ENCODE measurements at places on chromosomes 2 and 18.

DNA sequence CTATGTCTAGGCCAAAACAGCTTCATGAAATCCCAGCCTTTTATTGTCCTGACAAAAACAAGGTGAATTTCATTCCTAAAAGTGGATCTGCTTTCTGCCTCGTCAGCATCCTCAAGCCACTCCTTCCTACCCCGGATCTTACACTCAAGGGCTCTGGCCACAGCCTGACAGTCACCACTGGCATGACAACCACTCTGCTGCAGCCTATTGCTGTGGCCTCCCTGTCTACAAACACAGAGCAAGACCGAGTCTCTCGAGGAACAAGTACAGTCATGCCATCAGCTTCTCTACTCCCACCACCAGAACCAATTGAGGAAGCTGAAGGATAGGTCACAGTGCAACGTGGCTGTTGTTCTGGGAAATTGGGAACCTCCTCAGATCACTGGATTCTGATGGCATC is 106.1 kb downstream of the ICA1L start:
- H3K27me3 ChIP-seq = no peaks in the 10 kb centered on the region
- H3K4me3 ChIP-seq = no peak overlapping the region

- H3K4me1 ChIP-seq = no peaks in the 10 kb centered on the region
- H3K27me3 ChIP-seq = peaks cover 14% of the 10 kb centered on the region
- H3K36me3 ChIP-seq = no peaks in the 10 kb centered on the region
These were observed 6.8 kb upstream of the GREB1 start for GRCh38 chr2:11527001-11527400.

DNA sequence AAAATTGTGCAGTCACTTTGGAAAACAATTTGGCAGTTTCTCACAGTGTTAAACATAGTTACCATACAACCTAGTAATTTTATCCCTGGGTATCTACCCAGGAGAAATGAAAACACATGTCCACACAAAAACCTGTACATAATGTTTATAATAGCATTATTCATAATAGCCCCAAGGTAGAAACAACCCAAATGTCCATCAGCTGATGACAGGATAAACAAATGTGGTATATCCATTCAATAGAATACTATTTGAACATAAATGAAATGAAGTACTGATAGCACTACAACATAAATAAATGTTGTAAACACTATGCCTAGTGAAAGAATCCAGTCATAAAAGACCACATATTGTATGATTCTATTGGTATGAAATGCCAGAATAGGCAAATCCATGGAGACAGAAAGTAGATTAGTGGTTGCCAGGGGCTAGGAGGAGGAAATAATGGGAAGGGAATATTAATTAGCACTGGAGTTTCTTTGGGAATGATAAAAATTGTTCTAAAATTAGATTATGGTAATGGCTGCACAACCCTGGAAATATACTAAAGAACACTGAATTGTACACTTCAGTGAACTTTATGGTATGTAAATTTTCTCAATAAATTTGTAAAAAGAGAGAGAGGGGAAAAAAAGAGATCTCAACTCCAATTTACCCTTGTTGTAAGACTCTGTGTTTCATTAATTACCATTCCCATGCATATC is 20.8 kb upstream of the VIT start:
- H3K36me3 ChIP-seq = peaks cover 3% of the 10 kb centered on the region
- H3K4me1 ChIP-seq = no peaks in the 10 kb centered on the region
- H3K27ac ChIP-seq = no peak overlapping the region

DNA sequence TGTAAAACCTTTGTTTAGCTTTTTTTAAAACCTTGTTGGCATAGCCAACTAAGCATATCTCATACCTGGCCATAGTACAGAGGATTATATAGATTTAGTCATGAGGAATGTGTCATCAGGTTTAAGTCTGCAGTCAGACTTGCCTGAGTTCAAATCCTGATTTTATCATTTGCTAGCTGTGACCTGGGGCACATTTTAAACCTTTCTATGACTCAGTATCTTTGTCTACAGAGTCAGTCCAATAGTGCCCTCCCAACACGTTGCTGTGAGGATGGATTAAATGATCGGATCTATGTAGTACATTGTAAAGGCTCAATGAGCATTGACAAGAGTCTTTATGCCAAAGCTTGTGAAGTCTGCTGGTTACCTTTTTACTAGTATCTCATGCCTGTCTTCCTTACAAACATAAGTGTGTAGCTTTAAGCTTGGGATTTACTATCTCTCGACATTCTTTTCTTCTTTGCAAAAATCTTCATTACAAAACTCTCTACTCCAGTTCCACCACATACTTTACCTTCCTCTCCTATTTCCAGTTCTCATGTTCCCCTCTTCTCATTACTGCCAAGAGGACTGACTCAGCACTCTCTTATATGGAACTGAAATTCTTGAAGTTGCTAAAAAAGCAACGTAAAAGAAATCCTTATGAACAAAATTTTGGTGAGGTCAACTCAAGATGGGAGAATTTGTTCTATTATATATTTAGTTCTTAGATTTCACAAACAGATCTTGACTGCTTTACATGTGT is 68.1 kb upstream of the RBMS1 start:
- no peak for DNase-seq
- H3K4me1 ChIP-seq = no peaks in the 10 kb centered on the region
- no peaks in the 10 kb centered on the region for H3K36me3 ChIP-seq
- no peak overlapping the region for H3K27ac ChIP-seq

- no peak overlapping the region for H3K4me3 ChIP-seq
- no peak overlapping the region for H3K27ac ChIP-seq
- H3K27me3 ChIP-seq = peaks cover 6% of the 10 kb centered on the region
- no peaks in the 10 kb centered on the region for H3K4me1 ChIP-seq
These were observed 159.4 kb downstream of the TPO start for GRCh38 chr2:1572638-1573037.

- no peaks in the 10 kb centered on the region for H3K4me1 ChIP-seq
- H3K4me3 ChIP-seq = no peak overlapping the region
- DNase-seq = no peak
- H3K27me3 ChIP-seq = no peaks in the 10 kb centered on the region
These were observed 361.4 kb downstream of the LNPK start for GRCh38 chr2:175640655-175641054.

GRCh38 chr2:70959271-70959761 is 19.1 kb upstream of the ANKRD53 start:
- no peaks in the 10 kb centered on the region for H3K36me3 ChIP-seq
- no peak overlapping the region for H3K27ac ChIP-seq
- peaks cover 28% of the 10 kb centered on the region for H3K27me3 ChIP-seq
- peaks cover 2% of the 10 kb centered on the region for H3K4me1 ChIP-seq
- H3K4me3 ChIP-seq = no peak overlapping the region
- DNase-seq = no peak

DNA sequence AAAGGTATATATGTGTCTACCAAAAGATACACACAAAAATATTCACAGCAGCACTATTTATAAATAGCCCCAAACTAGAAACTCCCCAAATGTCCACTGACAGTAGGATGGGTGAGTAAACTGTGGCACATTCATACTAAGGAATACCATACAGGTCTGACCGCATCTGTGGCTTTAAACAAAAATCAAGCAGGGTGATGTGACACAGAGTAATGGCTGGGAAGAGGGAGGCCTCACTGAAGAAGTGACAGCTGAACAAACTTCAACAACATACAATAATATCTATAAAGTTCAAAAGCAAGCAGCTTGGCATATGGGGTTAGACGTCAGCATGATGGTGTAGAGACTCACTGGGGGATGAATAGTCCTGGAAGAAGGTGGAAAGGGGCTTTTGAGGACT is 115.1 kb upstream of the PPP1CB start:
- H3K36me3 ChIP-seq = no peaks in the 10 kb centered on the region
- H3K4me1 ChIP-seq = peaks cover 2% of the 10 kb centered on the region
- H3K4me3 ChIP-seq = no peak overlapping the region
- no peak for DNase-seq
- no peak overlapping the region for H3K27ac ChIP-seq

GRCh38 chr2:648476-649424 is 28.5 kb downstream of the TMEM18 start:
- H3K27me3 ChIP-seq = peaks cover 8% of the 10 kb centered on the region
- no peak overlapping the region for H3K27ac ChIP-seq
- H3K36me3 ChIP-seq = no peaks in the 10 kb centered on the region
- peak; percentile 6 for DNase-seq
- H3K4me1 ChIP-seq = no peaks in the 10 kb centered on the region

DNA sequence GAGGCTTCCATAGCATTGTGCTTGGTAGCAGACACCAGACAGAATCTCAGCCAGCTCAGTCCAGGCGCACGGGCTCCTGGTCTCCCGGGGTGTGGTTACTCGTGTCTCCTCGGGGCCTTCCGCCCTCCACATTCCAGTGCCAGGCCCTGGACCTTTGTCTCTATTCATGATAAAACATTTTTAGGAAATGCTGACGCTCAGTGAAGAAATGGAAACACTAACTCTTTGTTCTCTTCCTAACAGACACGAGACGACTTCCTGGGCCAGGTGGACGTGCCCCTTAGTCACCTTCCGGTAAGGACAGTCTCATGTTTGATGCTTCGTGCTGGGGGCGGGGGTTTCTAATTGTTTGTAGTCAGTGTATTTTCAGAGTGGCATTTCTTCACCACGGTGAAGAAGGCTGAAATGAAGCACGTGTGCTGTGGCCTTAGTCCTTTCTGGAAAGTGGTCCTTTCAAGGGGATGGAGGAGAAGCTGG is 271.8 kb downstream of the NEDD4L start:
- peaks cover 21% of the 10 kb centered on the region for H3K4me1 ChIP-seq
- H3K27me3 ChIP-seq = no peaks in the 10 kb centered on the region
- H3K36me3 ChIP-seq = peaks cover 4% of the 10 kb centered on the region
- no peak overlapping the region for H3K27ac ChIP-seq

- peaks cover 7% of the 10 kb centered on the region for H3K4me1 ChIP-seq
- peak; percentile 75 for DNase-seq
- no peak overlapping the region for H3K27ac ChIP-seq
- no peak overlapping the region for H3K4me3 ChIP-seq
- H3K27me3 ChIP-seq = peaks cover 18% of the 10 kb centered on the region
These were observed 40.2 kb upstream of the ITM2C start for GRCh38 chr2:230824406-230824978.

DNA sequence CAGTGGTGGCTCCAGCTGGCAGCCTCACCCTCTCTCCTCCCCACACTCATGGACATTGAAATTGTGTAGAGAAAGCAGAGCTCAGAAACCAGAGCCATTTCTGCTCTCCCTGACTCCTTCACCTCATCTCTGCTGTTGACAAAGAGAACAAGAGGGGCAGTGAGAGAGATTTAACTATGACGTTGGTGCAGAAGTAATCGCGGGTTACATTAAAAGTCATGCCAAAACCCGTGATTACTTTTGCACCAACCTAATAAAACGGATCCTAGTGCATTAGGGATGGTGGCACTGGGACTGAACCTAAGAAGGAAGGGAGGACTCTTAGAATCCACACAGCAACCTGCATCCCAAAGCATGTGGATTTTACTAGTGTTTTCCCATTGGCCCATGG is 113.3 kb upstream of the CDC42EP3 start:
- peaks cover 1% of the 10 kb centered on the region for H3K27me3 ChIP-seq
- H3K4me3 ChIP-seq = no peak overlapping the region
- no peak overlapping the region for H3K27ac ChIP-seq
- H3K4me1 ChIP-seq = no peaks in the 10 kb centered on the region
- DNase-seq = no peak

GRCh38 chr2:100151310-100151709 is 8.9 kb upstream of the AFF3 start:
- H3K4me1 ChIP-seq = peaks cover 22% of the 10 kb centered on the region
- H3K4me3 ChIP-seq = no peak overlapping the region
- DNase-seq = no peak

GRCh38 chr18:55523001-55523400 is 65.0 kb downstream of the TCF4 start:
- no peaks in the 10 kb centered on the region for H3K27me3 ChIP-seq
- H3K4me3 ChIP-seq = no peak overlapping the region
- H3K4me1 ChIP-seq = peaks cover 2% of the 10 kb centered on the region
- no peak for DNase-seq

- H3K36me3 ChIP-seq = no peaks in the 10 kb centered on the region
- H3K27ac ChIP-seq = no peak overlapping the region
- H3K27me3 ChIP-seq = peaks cover 9% of the 10 kb centered on the region
These were observed 802.4 kb upstream of the ID2 start for GRCh38 chr2:7879483-7879835.

DNA sequence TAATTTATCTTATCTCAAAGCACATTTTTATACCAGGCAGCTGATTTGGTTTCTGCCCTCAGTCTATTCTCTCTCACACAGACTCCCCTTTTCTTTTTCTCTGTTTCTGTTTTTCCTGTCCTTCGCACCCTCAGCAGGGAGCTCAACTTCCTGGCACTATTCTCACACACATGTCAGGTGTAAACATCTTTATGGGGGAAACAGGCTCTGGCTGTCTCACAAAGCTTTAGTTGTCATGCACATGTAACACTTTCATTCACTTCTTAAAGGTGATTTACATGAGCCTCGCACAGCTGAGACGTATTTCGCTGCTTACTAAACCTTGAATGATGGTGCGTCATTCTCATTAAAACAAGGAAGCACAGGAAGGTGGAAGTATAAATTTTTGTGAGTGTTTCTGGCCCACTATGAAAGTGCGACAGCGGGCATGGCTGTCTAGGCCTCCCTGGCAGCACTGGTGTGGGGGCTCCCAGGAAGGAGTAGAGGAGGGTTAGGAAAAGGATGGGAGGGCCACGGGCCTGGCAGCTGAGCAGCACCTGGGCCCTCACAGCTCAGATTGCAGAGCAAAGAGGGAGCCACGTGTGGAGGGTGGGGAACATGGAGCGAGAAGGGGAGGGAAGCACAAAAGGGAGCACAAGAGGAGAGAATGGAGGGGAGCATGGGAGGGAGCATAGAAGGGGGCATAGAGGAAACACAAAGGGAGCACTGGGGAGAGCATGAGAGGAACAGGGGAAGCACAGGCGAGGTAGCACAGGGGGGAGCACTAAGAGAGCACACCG is 46.2 kb upstream of the SNTG2 start:
- H3K36me3 ChIP-seq = no peaks in the 10 kb centered on the region
- peaks cover 13% of the 10 kb centered on the region for H3K27me3 ChIP-seq
- no peak for DNase-seq
- H3K4me1 ChIP-seq = no peaks in the 10 kb centered on the region
- H3K4me3 ChIP-seq = no peak overlapping the region

- H3K4me3 ChIP-seq = no peak overlapping the region
- no peak for DNase-seq
- peaks cover 2% of the 10 kb centered on the region for H3K27me3 ChIP-seq
- no peaks in the 10 kb centered on the region for H3K36me3 ChIP-seq
- no peak overlapping the region for H3K27ac ChIP-seq
These were observed 46.1 kb upstream of the TBC1D8 start for GRCh38 chr2:101197215-101197745.

GRCh38 chr2:22930781-22931180 is 454.2 kb upstream of the KLHL29 start:
- peaks cover 8% of the 10 kb centered on the region for H3K27me3 ChIP-seq
- H3K4me3 ChIP-seq = no peak overlapping the region
- no peak for DNase-seq
- no peaks in the 10 kb centered on the region for H3K36me3 ChIP-seq

- H3K27ac ChIP-seq = no peak overlapping the region
- H3K27me3 ChIP-seq = no peaks in the 10 kb centered on the region
- no peak for DNase-seq
- no peaks in the 10 kb centered on the region for H3K4me1 ChIP-seq
- H3K36me3 ChIP-seq = no peaks in the 10 kb centered on the region
These were observed 395.4 kb downstream of the EPHA4 start for GRCh38 chr2:221176667-221177066.

GRCh38 chr2:10832203-10832936 is 19.8 kb upstream of the PDIA6 start:
- no peak overlapping the region for H3K27ac ChIP-seq
- DNase-seq = peak; percentile 77
- no peaks in the 10 kb centered on the region for H3K36me3 ChIP-seq
- H3K4me3 ChIP-seq = no peak overlapping the region
- peaks cover 24% of the 10 kb centered on the region for H3K27me3 ChIP-seq

Data from memory B cell (primary cell).